ENCODE measurements at places on chromosomes 12 and 14.

GRCh38 chr12:57869298-57869926 is 22.9 kb upstream of the CTDSP2 start:
- no peak for DNase-seq

- no peak for DNase-seq
Observed at GRCh38 chr12:21819678-21820077, 45.2 kb upstream of the KCNJ8 start.

GRCh38 chr12:57025196-57025595 is 8.9 kb upstream of the TAC3 start:
- DNase-seq, result no peak

- no peak for DNase-seq
Observed at GRCh38 chr12:93185369-93185741, 192.4 kb upstream of the NUDT4 start.

DNA sequence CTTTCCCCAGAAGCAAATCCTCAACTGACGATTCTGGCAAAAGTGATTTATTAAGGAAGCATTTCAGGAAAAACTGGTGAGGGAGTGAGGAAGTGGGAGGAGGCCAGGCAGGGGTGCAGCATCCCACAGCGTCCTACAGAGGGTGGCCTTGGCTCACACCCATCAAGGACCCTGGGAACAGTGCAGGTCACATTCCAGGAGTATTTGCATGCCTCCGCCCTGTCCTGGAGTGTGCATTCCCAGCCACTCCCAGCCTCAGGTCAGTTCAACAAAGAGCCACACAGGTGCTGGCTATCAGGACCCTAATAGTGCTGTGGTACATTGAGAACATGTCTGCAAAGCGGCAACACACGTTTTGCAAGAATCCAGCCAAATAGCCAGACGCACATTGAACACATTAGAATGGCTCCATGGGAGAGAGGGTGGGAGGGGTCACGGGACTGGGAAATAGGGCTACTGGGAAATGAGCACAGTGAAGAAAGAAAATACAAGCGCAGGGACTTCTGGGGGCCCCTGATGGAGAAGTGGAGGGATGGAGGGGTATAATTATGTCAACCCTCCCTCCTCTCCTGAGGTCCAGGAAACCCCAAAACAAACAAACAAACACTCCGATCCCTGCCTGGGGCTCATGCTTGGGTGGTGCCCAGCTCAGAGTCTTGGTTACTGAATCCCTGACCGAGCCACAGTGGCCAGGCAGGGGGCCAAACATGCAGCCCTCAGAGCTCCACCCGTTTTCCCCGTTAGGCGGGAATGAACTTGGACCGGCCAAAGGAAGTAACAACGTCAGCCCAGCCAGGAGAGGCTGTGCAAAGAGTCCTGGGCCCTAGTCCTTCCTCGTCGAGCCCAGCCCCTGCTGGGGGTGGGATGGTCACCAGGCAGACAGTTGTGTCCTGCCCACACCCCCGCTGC is 36.5 kb downstream of the CMKLR1 start:
- DNase-seq, result no peak

GRCh38 chr14:91956616-91957015 is 9.1 kb upstream of the FBLN5 start:
- DNase-seq, result no peak

GRCh38 chr14:96215452-96216244 is 11.0 kb downstream of the BDKRB2 start:
- no peak for DNase-seq

DNA sequence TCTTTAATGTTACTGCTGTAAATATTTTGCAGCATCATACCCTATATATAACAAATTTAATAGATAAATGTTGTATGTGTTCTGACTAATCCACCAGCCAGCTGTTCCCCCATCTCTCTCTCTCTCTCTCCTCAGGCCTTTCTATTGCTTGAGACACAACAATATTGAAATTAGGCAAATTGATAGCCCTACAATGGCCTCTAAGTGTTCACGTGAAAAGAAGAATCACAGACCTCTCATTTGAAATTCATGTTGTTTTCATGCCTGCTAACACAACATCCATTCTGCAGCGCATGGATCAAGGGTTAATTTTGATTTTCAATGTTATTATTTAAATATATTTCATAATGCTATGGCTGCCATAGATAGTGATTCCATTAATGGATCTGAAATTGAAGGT is 1.8 kb upstream of the FSCB start:
- DNase-seq, result no peak

DNA sequence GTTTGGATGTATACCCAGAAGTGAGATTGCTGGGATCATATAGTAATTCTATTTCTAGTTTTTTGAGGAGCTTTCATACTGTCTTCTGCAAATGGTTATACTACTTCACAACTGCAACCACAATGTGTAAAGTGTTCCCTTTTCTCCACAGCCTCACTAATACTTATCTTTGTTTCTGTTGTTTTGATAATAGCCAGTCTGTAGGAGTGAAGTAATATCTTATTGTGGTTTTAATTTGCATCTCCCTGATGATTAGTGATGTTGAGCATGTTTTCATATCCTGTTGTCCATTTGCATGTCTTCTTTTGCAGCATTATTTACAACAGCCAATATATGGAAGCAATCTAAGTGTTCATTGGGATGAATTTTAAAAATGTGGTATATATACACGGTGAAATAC is 29.9 kb downstream of the GABARAPL1 start:
- DNase-seq, result no peak

DNA sequence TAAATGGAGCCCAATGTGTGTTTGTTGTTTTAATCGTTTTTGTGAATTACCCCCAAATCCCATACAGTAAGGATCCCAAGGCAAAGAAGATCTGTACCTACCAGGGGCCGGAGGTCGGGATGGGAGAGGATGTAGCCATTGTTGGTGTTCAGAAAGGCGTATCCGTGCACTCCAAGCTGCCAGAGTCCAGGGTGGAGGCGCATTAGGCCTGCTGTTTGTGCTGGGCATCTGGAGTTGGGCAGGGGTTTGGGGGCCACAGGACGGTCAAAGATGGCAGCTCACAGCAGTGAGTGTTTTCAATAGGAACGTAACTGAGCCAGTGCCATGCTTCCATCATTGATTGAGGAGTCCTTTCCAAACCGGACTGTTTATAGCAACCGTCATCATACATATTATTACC is 40.2 kb downstream of the CACNA2D4 start:
- no peak for DNase-seq

GRCh38 chr12:106248312-106248845 is 559 bp upstream of the CKAP4 start:
- peak; percentile 46 for DNase-seq

GRCh38 chr14:92886337-92886736 is 36.6 kb upstream of the CHGA start:
- DNase-seq, result no peak

DNA sequence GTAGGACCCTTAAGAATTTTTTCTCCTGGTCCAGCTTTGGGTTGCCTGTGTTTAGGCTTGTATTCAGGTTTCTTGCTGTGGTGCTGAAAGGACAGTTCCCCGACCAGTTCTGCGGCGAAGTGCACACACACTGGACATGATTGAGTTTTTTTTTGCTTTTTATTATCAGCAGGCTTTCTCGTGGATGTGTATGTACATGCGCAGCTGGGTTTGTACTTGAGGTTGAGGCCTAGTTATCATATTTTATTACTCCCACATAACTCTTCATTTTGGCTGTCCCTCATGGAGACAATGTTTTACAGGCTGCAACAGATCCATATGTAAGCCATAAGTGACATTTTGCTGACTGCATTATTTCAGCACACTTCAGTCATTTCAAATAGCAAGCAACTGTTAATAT is 2.5 kb downstream of the SCN8A start:
- peak; percentile 33 for DNase-seq

GRCh38 chr12:46579474-46579873 is 206.9 kb upstream of the SLC38A2 start:
- DNase-seq, result no peak

GRCh38 chr12:124898200-124898922 is 16.1 kb downstream of the UBC start:
- DNase-seq, result peak; percentile 76

DNA sequence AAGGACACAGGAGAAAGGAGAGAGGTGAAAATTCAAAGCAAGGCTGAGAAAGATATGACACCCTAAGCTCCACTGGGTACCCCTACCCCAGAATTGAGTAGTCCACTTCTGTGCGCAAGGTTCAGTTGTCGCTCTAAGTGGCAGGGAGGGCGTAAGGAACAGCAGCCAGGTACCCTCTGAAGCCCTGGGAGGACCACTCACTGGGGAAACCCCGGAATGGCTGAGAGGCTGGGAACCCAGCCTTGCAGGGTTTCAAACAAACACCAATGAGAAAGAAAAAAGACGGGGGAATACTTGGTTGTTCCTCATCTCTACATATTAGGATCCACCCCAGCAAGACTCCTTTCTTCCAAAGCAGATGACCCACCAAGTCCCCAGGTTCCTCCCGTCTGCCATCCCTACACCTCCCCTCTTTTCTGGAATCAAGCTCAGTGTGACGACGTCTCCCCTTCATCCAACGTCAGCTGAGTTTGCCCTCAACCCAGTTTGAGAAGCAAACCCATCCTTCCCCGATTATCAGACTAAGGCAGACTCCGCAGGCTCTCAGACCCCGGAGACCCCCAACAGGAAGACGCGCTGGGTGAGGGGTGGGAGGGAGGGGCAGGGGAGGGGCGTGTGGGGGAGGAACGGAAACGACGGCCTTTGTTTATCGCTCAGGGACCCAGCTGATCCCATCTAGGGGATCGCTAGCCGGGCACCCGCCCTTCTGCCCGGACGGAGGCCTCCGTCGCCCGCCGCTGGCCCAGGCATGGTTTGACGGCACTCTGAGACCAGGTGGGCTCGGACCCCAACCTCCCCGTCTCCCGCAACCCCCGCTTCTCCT is 795 bp downstream of the LMBR1L start:
- DNase-seq, result peak; percentile 20

- DNase-seq, result no peak
Observed at GRCh38 chr12:71415336-71416231, 24.0 kb upstream of the LGR5 start.

DNA sequence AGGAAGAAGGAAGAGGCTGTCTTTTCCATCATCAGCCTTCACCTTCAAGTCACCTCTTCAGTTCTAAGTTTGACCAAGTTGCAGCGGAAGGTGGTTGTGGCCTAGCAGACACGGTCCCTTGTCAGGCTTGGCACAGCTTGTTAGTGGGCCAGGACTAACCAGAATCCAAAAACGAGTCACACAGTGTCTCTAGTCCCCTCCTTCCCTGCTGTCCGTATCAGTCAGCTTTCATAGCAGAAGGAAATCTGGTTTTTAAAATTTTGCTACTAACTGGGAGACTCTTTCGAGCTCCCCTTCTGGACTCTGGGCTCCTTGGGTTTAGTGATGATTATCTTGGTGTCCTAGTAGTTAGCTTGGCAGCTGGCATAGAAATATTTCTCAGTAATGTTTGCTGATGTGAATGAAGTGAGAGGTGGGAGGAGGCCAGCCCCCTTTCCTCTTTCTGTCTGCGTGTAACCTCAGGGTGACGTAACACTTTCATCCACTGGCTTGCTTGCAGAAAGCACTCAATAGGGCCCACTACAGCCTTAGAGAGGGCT is 3.8 kb downstream of the ETV6 start:
- peak; percentile 55 for DNase-seq

DNA sequence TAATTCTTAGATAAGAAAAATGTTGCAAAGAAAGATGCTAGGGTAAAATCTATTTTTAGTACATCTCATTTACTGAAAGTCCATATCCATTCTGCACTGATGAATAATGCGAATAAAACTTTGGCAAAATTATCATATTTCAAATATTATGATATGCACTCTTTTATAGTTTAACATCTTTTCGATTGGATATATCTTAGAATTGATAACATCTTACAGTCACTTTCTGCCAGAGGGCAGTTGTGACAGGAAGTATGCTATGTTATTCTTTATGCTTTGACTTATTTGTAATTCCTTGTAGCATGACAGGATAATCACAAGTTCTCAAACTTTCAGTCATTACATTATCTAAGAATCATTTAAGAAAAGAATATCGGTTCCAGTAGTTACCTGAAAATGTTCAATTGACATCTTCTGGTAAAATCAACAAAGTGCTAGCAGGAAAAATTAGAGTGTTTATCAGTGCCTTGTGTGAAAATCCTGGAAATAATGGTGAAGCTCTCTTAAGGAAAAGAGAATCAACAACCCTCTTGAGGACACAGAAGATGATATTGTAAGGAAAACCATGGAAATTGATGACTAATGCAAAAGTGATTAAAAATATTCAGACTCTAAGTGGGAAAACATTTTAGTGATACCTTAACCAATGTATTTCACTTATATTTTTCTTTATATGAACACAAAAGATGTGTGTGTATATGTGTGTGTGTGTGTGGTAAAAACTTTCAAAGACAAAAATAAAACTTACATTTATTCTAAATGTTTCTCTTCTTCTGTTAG is 95.5 kb downstream of the SLC6A15 start:
- DNase-seq, result no peak

GRCh38 chr12:28459481-28459880 is 269.2 kb downstream of the CCDC91 start:
- no peak for DNase-seq

DNA sequence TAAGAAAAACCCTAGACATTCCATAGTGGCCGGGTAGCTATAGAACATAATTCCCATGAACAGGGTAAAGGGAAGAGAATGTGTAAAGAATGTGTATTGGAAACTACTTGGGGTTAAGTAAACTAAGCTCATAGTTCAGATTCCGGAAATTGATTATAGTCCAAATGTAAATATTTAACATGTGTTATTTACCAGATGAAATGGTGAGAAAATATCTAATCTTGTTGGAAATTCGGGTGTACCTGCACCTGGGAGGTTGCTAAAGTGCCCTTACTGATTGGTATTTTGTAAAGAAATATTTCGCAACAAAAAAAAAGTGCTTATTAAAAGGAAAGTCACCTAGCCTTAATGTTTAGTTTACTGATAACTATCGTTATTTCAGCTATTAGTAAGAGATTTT is 14.4 kb downstream of the RASSF9 start:
- no peak for DNase-seq

DNA sequence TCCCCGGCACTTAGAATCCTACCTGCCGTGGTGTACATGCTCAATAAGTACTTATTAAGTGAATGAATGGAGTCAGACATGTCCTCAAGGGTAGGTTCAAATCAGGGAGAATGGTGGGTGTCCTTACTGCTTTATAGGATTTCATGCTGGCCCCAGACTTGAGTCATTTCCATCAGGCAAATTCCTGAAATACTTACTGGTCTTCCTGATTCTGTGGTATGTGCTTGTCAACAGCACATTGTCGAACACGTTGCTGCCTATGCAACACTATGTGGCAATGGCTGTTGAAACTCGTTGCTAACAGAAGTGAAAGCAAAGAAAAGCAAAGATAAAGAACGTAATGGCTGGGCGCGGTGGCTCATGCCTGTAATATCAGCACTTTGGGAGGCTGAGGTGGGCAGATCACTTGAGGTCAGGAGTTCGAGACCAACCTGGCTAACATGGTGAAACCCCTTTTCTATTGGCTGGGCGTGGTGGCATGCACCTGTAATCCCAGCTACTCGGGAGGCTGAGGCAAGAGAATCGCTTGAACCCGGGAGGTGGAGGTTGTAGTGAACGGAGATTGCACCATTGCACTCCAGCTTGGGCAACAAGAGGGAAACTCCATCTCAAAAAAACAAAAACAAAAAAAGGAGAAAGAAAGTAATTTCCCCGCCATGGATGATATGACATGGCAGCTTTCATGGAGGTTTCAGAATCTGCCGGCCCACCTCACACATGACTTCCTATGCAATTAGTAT is 214.9 kb downstream of the ZFP36L1 start:
- DNase-seq, result no peak

Measured in stimulated activated naive CD8-positive, alpha-beta T cell treated with anti-CD3 and anti-CD28 coated beads, Interleukin-15, Interleukin-2, amounts not matched to agents 100 U/mL and 50 U/mL, for 24 hours (primary cell).